ENCODE measurements at places on chromosomes 12 and 14.

GRCh38 chr14:89308232-89308959, 108.6 kb downstream of the FOXN3 start:
- peak; percentile 55 for DNase-seq

DNA sequence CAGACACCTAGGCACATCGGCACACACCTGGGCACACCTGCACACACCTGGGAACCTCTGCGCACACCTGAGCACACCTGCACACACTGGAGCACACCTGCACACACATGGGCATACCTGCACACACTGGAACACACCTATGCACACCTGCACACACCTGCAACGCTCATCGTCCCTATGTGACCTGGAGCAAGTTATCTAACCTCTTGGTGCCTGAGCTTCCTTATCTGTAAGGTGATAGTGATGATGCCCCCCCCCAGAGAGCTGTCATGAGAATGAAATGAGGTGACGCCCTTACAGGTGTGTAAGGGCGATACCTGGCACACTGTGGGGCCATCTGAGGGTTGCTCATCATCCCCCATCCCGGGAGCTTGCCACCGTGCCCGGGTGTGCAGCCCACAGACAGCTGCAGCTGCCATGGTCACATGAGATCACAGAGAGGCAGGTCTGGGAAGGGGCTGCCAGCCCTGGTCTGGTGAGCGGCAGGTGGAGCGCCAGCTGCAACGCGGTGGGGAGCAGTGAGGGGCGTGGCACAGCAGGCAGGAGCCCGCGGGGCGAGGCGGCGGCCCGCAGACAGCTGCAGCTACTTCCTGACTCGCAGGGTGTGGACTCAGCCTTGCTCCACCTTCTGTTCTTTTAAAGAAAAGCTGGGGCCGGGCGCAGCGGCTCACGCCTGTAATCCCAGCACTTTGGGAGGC, 59.9 kb upstream of the FBRSL1 start:
- DNase-seq: peak; percentile 22

GRCh38 chr14:93702946-93703345, 85.3 kb downstream of the PRIMA1 start:
- DNase-seq: no peak

- DNase-seq: no peak
These were observed 6.1 kb downstream of the ARMH4 start for GRCh38 chr14:58145936-58146335.

DNA sequence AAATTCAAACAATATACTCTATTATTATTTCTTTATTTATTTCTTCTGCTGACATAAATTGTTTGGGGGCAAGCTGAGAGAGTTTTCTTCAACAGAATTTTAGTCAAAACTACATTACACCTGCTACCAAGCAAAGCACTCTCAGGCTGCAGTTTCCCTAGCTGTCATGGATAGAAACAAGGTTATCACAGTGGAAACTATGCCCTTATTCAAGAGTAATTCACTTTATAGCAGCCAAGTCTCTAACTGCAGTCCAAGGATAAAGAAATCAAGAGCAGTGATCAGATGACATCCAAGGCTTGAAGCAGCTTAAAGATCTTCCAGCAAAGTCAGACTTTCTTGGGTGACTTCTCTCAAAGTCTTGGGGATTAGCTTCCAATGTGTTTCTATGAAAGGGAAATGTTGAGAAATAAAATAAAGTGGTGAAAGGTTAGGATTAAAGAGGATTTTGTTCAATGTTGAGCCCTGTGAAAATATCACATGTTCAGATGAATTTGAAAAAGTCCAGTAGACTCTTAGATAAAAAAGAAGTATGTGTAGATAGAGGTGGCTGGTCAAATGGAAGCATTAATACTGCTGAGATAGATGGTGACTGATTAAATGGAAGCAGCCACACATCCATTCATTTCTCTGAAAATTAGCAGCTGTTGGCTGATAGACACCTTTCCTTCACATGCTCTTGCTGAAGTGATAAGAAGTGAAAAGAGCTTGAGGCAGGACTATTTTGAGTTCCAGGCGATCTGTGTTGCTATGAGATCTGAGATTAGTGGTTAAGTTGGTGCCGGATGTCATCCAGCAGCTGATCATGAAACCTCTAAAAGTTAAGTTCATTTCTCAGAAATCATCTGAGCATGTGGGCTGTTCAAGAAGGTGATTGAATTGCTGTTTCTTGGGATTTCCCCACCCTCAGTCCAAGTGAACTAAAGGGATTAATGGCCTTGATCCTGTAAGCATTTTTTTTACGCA, 257.8 kb upstream of the BTG1 start:
- DNase-seq: peak; percentile 99

- no peak for DNase-seq
These were observed 70.7 kb downstream of the SRRM4 start for GRCh38 chr12:119052001-119052400.

- DNase-seq: no peak
These were observed 644.7 kb downstream of the VRK1 start for GRCh38 chr14:97441740-97442362.

DNA sequence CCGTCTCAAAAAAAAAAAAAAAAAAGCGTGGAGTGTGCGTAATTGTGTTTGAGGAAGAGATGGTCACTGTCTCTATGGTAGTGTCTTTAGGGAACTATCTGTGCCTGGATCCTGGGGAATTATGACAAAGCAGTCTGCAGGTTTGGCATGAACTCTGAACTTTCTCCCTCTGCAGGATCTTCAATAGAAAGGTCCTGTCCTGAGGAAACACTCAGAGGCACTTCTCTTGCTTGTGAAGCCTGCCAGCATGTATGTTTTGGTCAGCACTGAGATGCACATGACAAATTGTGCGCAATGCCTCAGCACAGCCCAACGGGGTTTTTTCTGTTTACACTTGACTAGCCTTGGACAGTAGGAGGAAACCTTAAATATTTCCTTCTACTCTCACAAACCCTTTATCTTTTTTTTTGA, 46.6 kb downstream of the ATF7 start:
- no peak for DNase-seq
